ENCODE measurements at places on chromosomes 5 and 9.

DNA sequence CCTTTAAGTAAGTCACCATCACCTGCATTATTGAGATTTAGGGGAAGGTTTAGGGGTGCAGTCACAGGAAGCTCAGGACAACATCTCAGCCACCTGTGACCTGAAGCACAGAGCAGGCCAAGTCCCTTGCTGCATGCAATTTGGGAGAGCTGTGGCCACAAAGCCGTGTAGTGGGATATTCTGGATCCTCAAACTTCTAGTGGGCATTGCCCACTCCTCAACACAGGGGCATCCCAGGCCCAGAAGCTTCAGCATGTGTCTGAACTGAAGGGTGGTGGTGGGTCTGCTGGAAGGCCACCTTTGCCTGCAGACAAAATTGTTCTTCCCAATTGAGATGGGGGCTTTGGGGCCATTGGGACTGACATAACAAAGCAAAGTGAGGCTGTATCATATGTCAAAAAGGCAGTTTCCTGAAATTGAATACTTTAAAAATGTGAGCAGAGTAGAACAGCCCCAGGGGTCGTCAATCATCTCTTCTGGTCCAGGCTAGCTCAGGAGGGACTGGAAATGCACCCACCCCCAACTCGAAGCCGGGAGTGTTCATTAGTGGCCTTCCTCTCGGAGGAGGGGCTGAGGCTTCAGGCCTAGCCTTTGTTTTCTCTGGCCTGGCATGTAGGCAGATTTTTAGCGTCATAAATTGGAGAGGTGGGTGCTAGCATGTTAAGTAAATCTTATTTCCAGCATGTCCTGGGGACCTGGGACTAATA lies 2.8 kb upstream of the GADD45G start:
- no peak for DNase-seq

GRCh38 chr5:103435136-103435889 lies 127.3 kb downstream of the NUDT12 start:
- no peak for DNase-seq

DNA sequence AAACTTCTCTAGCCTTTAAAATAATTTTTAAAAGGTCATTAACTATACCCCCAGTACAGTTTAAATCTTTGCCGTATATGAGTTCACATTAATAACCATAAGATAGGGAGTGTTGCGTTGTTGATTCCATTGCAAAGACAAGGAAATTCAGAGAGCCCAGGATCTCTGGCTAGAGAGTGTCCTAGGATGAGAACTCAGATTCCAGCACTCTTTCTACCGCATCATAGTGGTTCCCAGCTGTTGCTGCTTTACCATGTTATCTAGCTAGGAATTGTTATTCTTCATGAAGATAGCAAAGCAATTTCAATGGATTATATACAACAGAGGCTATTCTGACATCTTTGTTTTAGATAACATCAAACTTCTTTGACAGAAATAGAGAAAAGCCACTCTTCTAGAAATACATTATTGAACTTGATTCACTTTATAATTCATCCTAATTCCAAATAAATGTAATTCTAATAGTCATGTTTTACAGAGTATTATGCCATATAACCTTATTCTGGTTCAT lies 78.4 kb upstream of the IL7R start:
- no peak for DNase-seq

GRCh38 chr5:74375271-74375670 lies 265.3 kb downstream of the ENC1 start:
- no peak for DNase-seq

GRCh38 chr5:66741394-66741793 lies 145.2 kb downstream of the MAST4 start:
- DNase-seq = no peak
